ENCODE measurements at places on chromosomes 12 and 14.
A peak's percentile ranks its signal among the peaks of the same experiment; 100 is the strongest.

GRCh38 chr12:47766502-47767215 is 6.4 kb upstream of the SLC48A1 start:
- no peak for DNase-seq

DNA sequence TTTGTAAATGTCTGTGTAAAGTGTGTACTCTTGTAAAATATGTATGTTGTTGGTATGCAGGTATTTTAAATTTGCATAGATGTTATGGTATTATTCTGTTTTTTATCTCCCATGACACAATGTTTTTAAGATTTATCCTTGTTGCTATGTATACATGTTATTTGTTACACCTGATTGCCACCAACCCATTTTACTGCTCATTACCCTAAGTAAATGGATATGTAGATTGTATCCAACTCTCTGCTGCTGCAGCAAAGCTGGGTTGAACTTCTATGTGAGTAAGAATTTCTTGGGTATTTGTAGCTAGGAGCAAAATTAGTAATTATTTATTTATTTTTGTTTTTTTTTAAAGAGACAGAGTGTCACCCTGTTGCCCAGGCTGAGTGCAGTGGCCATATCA is 6.2 kb downstream of the APAF1 start:
- no peak for DNase-seq

DNA sequence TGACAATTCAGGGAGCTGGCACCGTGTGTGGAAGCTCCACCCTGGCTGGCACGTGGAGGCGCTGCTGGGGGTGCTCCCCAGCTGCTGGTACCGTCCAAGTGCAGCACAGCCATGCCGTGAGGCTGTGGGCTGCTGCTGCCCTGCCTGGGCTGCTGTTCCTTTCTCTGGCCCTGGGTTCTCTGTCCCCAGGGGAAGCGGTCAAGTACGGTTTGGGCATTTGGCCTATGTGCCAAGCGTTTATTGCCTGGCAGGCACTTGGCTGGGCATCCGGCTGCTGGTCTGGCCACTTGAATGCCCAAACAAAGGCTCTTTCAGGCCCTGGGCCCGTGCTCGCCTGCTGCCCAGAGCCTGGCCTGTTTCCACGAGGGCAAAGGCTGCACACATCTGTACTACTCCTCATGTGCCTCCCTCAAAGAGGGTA is 39.6 kb downstream of the RHOF start:
- DNase-seq = no peak

DNA sequence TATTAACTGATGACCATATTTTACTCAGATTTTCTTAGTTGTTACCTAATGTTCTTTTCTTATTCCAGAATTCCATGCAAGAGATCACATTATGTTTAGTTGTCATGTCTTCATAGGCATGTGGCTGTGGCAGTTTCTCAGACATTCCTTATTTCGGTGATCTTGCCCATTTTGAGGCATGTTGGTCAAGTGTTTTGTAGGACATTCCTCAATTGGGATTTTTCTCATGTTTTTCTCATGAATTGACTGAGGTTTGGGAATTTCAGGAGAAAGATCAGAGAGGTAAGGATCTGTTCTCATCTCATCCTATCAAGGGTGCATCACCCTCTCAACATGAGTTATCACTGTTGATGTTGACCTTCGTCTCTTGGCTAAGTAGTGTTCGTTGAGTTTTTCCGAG is 81.3 kb downstream of the CHST11 start:
- no peak for DNase-seq

- DNase-seq = no peak
Observed at GRCh38 chr12:29255042-29255441, 106.0 kb downstream of the FAR2 start.

DNA sequence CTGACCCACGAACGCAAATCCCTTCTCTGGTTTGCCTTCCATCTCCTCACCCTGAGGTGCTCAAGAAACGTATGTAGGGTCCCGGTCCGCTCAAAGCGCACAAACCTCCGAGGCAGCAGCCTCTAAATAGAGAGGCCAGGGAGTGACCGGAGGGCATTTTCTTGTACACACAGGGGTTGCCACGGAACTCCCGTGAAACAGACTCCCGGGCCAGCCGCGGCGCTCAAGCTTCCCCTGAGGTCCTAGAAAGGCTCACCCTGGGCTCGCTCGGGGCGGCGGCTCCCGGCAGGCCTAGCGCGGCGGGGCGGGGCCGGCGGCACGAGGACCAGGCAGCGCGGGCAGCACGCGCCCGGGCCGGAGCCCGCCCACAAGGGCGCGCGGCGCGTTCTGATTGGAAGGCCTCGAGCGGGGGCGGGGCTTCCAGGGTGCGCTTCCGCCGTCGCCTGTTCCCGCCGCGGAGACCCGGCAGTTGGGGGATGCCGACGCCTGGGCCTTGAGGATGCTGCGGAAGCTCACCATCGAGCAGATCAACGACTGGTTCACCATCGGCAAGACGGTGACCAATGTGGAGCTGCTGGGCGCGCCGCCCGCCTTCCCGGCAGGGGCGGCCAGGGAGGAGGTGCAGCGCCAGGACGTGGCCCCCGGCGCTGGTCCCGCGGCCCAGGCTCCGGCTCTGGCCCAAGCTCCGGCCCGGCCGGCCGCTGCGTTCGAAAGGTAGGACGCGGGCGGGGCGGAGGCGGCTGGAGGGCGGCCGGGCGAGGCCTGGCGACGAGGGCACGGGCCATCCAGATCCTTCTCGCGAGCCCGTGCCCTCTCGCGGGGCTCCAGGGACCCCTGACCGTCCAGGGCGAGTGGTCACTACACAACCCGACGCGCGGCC is at the start of gene TDRD9:
TDRD9 (plus strand) TSS at position 446 of the 880 bp plus-strand sequence; CDS start at position 500, 54 bp downstream.
- no peak for DNase-seq

DNA sequence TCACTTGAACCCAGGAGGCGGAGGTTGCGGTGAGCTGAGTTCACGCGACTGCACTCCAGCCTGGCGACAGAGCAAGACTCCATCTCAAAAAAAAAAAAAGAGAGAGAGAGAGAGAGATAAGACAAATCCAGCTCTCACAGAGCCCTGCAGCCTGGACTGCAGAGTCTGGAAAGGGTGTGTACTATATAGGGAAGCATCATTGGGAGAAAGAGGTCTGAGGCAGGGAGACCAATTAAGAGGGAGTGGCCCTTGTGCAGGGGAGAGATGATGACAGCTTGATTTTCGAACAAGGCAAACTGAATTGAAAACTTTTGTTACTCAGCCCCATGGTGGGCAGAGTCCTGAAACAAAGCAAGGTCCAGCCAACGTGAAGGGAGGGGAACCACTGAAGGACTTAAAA is 116.2 kb downstream of the CCDC60 start:
- no peak for DNase-seq

DNA sequence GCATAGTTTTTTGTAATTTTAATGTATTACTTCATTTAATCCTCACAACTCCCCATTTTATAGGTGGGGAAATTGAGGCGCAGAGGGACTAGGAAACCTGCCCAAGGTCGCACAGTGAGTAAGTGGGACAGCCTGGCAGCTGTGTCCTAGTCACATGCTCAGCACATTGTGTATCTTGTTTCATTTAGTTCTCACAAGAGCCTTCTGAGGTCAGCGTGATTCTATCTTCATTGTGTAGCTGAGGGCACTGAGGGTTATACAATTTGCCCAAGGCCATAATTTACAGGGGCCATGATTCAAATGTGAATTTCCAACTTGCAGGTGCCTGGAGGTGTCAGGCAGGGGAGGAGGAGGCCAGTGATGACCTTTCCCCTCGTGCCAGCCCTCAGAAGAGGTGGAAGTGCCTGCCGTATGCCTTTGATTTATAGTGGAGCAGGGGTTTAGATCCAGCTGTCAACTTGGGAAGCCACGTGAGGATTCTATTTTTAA is 30.3 kb upstream of the SMOC1 start:
- DNase-seq = no peak

GRCh38 chr14:69090187-69090789 is 62.6 kb downstream of the DCAF5 start:
- DNase-seq = no peak

- no peak for DNase-seq
Observed at GRCh38 chr12:107415834-107416233, 269.8 kb upstream of the PWP1 start.

DNA sequence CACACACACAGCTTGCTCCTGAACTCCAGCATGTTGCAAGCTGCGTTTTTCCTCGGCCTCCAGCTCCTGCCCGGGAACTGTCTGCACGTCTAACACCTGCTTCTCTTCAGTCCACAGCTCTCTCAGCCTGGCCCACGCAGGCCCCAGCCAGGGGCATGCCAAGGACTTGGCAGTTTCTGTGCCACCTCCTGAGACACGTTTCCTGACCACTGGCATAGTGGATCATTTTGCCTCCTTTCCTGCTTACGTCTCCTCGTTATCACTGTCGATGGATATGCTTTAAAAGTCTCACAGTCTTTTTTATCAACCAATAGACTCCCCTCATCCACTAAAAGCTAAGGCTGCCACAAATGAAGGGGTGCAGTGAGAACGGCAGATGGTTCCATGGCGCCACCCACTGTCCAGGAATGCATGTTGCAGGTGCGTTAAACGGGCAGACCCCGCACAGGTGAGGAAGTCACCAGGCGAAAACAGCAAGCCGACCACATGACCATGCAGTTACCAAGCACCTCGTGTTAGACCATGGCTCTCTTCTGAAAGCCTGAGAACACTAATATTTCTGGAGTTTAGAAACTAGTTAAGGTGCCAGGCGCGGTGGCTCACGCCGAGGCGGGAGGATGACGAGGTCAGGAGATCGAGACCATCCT is 14.7 kb upstream of the TEAD4 start:
- peak; percentile 57 for DNase-seq

GRCh38 chr12:58465418-58465817 is 454.9 kb downstream of the LRIG3 start:
- DNase-seq = no peak

DNA sequence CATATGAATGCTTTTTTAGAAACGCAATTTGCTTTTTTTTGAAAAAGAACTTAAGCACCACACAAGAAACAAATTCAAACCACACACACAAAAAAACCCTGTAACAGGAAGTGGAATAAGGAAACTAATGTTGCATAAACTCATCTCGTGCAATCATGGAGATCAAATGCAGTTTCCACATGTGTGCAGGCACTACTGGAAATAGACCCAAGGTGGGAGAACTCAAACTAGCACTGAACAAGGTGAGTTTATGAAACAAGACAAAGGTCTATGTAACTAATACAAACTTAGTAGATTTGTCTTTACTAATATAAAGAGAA is 17.5 kb downstream of the NIN start:
- no peak for DNase-seq

- no peak for DNase-seq
Observed at GRCh38 chr12:107470645-107471044, 215.0 kb upstream of the PWP1 start.

DNA sequence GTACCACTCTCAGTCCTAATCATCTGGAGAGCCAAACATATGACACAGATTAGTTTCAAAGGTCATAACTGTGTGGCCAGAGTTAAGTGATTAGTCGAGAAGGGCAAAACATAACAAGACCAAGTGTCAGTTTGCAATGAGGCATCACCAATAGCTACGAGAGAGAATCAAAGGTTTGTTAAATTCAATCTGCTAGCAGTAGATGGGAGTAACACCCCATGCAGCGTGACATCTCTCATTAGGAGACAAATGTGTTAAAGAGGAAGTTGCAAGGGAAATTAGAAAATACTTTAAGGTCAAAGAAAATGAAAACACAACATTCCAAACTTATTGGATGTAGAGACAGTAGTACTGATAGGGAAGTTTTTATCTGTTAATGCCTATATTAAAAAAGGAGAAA is 135.7 kb upstream of the SYT10 start:
- DNase-seq = no peak

- no peak for DNase-seq
Observed at GRCh38 chr14:78327426-78328221, 157.5 kb downstream of the NRXN3 start.

DNA sequence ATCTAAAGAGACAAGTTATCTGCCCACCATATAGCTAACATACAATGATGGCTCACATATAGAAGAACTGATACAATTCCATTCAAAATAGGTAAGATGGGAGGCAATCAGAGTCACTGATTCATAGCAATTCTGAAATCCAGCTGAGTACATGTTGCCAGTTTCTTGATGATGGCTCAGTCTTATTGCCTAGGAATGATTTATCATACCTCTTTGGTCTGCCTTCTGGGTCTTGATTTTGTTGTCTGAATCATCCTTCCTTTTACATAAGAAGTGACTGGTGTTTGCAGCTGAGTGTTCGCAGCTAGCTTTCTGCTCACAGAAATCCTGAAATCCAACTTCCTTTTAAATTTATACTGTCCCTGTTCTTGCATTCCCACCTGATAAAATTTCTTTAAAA is 463.2 kb upstream of the MGAT4C start:
- no peak for DNase-seq

- DNase-seq = no peak
Observed at GRCh38 chr12:16323638-16324037, 23.8 kb upstream of the MGST1 start.

- DNase-seq = no peak
Observed at GRCh38 chr12:45878630-45879255, 111.6 kb downstream of the SCAF11 start.

- no peak for DNase-seq
Observed at GRCh38 chr12:106883426-106883825, 72.3 kb upstream of the TMEM263 start.

- DNase-seq = no peak
Observed at GRCh38 chr14:30354439-30354838, 204.5 kb upstream of the G2E3 start.

- DNase-seq = no peak
Observed at GRCh38 chr14:79825046-79825521, 386.2 kb downstream of the DIO2 start.

DNA sequence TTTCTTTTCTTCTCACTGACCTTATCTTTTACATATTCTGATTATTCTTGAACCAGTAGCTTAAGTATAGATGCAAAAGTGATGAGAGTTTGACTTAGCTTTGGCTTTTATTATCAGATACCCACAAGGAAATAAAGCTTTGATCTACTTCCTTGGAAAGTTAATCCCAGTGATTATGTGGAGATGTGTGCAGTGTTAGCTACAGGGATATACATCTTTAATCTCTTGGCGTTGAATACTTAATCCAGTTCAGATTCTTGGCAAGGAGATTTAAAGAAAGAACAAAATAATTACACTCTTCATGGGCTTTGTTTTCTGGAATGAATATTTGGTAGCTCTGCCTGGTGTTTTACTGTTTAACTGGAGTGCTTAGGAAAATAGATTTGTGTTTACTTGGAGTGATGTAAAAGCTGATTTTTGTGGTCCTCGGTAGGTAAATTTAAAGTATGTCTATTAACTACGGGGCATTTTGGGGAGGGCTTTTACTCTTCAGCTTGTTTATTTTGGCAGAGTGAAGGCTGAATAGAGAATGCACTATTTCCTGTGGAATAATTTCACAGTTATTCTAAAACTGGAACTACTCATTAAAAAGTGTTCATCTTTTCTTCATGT is 150.1 kb upstream of the LRIG3 start:
- no peak for DNase-seq

DNA sequence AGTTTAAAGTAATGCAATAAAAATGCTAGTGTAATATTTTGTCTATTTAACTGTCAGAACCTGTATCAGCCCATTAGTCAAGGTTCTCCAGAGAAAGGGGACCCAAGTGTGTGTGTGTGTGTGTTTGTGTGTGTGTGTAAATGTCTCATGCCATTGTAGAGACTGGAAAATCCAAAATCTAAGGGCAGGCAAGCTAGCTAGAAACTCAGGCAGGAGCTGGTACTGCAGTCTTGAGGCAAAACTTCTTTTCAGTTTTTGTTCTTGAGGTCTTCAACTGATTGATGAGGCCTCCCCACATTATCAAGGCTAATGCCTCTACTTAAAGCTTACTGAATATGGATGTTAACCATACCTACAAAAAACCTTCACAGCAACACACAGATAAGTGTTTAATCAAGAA is 126.7 kb downstream of the PRKD1 start:
- DNase-seq = no peak

- no peak for DNase-seq
Observed at GRCh38 chr14:59939828-59940227, 19.9 kb downstream of the LRRC9 start.
